ENCODE measurements at places on chromosomes 7 and 10.

- DNase-seq, result no peak
Observed at GRCh38 chr7:39199951-39200350, 222.2 kb downstream of the POU6F2 start.

- no peak for DNase-seq
Observed at GRCh38 chr10:129598413-129598812, 131.4 kb downstream of the MGMT start.

GRCh38 chr7:98902523-98902922 is 24.2 kb downstream of the TRRAP start:
- no peak for DNase-seq

DNA sequence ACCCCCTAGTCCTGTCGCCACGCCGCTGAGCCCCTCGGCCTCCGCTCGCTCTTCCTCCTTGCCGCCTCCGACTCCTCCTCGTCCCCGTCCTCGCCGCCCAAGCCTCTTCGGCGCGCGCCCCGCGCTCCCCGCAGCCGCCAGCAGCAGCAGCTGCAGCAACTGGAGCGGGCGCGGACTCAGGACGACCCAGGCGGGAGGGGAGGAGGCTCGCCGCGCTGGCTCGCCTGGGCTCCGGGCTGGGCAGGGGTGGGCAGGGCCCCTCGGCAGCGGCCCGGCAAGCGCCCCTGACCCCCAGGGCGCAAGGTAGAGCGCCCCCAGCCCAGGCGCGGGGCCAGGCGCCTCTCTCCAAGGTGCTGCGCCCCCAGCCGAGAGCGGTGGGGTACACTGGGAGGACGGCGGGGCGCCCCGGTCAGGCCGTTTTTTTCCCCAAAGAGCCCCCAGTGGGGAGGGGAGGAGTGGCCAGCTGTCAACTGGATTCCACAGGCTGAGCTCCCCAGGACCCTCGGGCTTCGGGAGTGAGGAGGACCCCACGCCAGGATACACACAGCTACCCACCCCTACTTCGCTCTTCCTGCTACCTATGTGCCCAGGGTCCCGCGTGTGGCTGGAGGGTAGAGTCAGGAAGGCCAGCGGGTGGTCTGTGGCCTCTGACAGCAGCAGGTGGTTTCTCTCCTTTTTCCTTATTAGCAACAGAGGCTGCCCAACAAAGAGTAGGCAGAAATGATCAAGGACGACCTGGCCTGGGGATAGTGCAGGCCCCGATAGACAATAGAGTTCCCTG is 903 bp upstream of the KCNMA1 start:
- peak; percentile 42 for DNase-seq

- DNase-seq, result no peak
Observed at GRCh38 chr7:50349963-50350944, 45.7 kb downstream of the IKZF1 start.

DNA sequence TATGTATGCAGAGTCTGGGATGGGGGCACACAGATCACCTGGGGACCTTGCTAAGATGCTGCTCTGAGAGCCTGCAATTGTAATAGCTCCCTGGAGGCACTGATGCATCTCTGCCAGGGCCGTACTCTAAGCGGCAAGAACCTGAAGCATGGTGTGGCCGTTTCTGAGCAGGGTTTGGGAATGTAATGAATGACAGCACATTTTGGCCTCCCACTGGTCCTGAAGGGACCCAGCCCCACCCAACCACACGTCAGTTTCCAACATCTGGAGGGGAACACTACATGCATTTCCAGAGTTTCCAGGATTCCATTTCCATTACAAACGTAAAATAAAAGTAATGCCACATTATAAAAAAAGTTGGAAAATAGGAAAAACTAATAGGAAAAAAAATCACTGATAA is 14.0 kb downstream of the ZCCHC24 start:
- DNase-seq, result peak; percentile 28

GRCh38 chr10:129768437-129769355 is 195.4 kb downstream of the EBF3 start:
- DNase-seq, result no peak

DNA sequence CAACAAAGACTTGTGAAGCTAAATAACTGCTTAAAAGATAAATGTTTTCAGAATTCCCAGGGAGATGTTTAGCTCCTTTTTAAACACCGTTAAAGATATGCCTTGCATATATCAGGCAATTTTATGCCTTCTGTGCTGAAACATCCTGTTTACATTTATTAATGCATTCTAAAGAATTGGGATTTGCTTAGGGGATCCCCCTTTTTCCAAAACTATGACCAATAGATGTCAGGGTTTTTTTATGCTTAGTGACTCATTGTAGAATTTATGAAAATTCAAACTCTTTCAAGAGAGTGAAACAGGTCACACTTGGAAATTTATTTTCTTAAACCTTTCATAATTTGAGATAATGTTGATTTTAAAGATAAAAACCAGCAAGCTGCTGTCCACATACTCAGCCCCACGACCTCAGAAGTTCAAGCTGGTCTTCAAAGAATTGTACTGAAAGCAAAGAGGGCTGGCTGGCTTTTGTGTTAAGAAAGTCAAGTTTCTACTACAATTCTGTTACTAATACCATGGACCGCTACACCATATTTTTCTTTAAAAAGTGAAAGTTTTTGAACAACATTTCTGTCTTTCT is 411.8 kb downstream of the ETV1 start:
- DNase-seq, result no peak

GRCh38 chr10:115974816-115975430 is 298.1 kb downstream of the GFRA1 start:
- DNase-seq, result no peak

GRCh38 chr7:72032934-72033333 is 379.2 kb downstream of the CALN1 start:
- DNase-seq, result peak; percentile 53

DNA sequence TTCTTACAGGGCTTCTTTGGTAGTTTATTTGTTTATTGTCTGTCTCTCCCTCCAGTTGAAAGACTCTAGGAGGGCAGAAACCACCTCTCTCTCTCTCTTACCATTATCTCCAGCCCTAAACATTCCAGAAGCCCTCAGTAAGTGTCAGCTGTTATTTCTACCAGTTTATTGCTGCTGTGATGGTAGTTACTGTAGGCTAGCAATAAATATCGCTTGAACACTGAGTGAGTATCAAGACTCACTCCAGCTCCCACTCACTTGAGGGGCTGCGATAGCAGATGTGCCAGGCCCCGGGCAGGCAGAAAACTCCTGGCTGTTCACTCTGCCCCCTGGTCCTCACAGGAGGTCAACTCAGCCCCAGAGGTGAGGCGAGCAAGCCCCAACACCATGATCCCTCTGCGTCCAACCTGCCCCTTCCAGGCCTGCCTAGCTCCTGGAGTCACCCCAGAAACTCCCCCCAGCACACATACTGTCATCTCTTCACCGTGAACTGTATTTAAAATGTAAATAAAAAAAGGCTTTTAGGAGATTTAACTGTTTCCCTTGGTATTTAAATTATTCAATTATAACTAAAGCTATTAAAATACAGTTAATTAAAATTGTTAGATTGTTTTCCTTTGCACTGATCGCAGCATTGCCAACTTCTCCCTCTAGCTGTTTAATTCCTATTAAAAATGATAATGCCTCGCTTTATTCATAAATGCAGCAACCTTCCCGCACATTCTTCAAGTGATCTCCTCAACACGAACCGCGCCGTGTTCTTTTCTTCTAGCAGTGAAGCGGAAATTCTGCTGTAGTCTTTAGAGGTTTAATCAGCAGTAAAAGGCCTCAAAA is 321.1 kb upstream of the ZMIZ1 start:
- DNase-seq, result no peak

DNA sequence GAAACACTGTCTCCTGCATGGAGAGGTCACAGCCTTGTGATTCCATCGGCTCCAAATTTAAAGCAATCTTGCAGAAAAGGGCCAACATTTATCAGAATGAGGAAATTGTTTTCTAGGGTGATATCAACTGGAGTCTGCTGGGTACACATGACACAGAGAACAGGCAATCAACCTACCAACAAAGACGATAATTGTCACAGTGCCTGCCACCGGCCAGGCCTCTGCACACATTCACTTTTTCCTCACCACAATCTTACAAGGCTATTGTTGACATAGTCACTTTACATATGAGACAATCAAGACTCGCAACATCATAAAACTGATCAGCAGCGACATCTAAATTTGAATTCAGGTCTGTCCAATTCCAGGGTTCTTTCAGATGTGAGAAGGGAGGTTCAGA is 189.4 kb downstream of the KCNMA1 start:
- DNase-seq, result no peak

- no peak for DNase-seq
Observed at GRCh38 chr10:106086391-106086790, 1078.1 kb downstream of the SORCS1 start.

GRCh38 chr7:158613481-158613880 is 25.9 kb upstream of the PTPRN2 start:
- no peak for DNase-seq

- no peak for DNase-seq
Observed at GRCh38 chr10:20769481-20769880, 127.6 kb downstream of the NEBL start.

Data from fibroblast of upper back skin (primary cell).